ENCODE measurements at places on chromosomes 4 and X.

GRCh38 chrX:107871136-107871535 lies 45.5 kb downstream of the MID2 start:
- no peaks in the 10 kb centered on the region for H3K36me3 ChIP-seq
- no peak for DNase-seq
- no peaks in the 10 kb centered on the region for H3K27me3 ChIP-seq
- no peak overlapping the region for H3K4me3 ChIP-seq
- H3K27ac ChIP-seq: no peak overlapping the region
- no peaks in the 10 kb centered on the region for H3K4me1 ChIP-seq

DNA sequence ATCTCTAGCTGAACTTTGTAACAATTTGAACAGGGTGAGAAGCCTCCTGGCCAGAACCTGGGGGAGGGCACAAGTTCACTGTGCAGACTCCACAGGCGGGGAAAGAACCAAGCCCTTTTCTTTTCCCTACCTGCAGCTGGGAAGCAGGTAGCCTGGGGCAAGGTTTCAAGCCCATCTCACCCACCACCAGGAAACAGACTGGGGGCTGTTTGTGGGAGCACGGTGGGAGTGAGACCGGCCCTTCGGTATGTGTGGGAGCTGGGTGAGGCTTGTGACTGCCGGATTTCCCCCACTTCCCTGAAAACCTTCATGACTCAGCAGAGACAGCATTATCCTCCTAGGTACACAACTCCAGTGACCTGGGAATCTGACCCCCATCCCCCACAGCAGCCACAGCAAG lies 211.7 kb downstream of the ZNF674 start:
- H3K4me3 ChIP-seq: no peak overlapping the region
- no peaks in the 10 kb centered on the region for H3K27me3 ChIP-seq
- H3K4me1 ChIP-seq: no peaks in the 10 kb centered on the region
- H3K27ac ChIP-seq: no peak overlapping the region
- no peak for DNase-seq

DNA sequence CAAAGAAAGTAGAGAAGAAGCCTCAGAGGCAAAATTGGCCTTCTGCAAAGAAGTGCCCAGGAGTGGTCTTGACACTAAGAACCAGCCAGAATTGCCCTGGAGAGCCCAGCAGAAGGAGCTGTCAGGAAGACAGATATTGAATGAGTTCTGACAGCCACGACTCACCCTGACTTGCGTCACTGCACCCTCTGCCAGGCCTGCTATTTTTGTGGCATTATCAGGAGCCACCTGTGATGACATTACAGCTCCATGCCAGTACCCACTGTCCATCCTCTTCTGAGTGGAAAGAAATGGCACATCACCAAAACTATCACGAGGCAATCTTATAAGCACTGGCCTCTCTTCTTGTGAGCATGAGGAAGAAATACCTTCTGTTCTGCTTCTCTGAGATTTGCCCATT lies 67.7 kb downstream of the SMIM20 start:
- H3K27ac ChIP-seq: no peak overlapping the region
- no peaks in the 10 kb centered on the region for H3K4me1 ChIP-seq
- no peaks in the 10 kb centered on the region for H3K27me3 ChIP-seq
- no peak overlapping the region for H3K4me3 ChIP-seq
- DNase-seq: peak; percentile 17
- H3K36me3 ChIP-seq: no peaks in the 10 kb centered on the region

- H3K4me3 ChIP-seq: no peak overlapping the region
- no peaks in the 10 kb centered on the region for H3K4me1 ChIP-seq
- no peak for DNase-seq
Measured at GRCh38 chrX:12360986-12361598, 222.8 kb downstream of the FRMPD4 start.

DNA sequence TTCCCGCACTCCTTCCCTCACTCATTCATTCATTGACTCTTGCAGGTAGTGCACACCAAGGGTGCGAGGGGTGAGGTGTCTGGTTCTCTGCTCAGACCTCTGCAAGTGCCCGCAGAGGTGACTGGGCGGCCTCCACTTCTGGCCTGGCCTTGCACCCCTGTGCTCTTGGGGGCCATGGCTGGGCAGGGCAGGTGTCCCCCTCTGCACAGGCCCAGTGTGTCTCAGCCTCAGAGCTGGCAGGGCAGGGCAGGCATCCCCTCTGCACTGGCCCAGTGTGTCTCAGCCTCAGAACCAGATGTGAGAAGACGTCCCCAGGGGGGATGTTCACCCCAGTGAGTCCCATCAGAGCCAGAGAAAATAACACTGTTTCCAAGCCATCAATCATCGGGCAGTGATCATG lies 16.8 kb downstream of the CPZ start:
- H3K4me3 ChIP-seq: no peak overlapping the region
- no peak overlapping the region for H3K27ac ChIP-seq
- H3K36me3 ChIP-seq: no peaks in the 10 kb centered on the region
- no peaks in the 10 kb centered on the region for H3K27me3 ChIP-seq
- H3K4me1 ChIP-seq: no peaks in the 10 kb centered on the region

- no peaks in the 10 kb centered on the region for H3K4me1 ChIP-seq
- no peaks in the 10 kb centered on the region for H3K27me3 ChIP-seq
- peak; percentile 79 for DNase-seq
- no peaks in the 10 kb centered on the region for H3K36me3 ChIP-seq
Measured at GRCh38 chr4:7295197-7295910, 103.0 kb downstream of the SORCS2 start.

DNA sequence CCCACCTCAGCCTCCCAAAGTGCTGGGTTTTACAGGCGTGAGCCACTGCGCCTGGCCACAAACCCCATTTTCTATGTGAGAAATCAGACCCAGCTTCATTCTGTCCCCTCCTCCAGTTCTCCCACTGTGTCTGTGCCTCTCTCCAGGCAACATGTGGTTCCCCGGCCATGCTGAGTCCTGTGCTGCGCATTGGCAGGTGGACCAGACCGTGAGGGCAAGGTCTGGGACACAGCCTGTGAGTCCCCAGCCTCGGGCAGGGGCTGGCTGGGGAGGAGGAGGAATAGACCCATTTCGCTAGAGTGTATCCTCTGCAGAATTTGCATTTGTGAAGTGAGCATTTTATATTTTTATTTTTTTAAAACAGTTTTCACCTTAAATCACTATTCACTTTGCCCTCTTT lies 21.5 kb upstream of the CLDN24 start:
- peak; percentile 27 for DNase-seq
- H3K36me3 ChIP-seq: no peaks in the 10 kb centered on the region
- H3K4me3 ChIP-seq: no peak overlapping the region
- H3K27ac ChIP-seq: no peak overlapping the region

GRCh38 chrX:148441387-148441786 lies 59.0 kb upstream of the AFF2 start:
- no peaks in the 10 kb centered on the region for H3K4me1 ChIP-seq
- no peak overlapping the region for H3K27ac ChIP-seq
- H3K36me3 ChIP-seq: no peaks in the 10 kb centered on the region

- no peaks in the 10 kb centered on the region for H3K36me3 ChIP-seq
- no peaks in the 10 kb centered on the region for H3K27me3 ChIP-seq
- H3K27ac ChIP-seq: no peak overlapping the region
- H3K4me3 ChIP-seq: no peak overlapping the region
- no peak for DNase-seq
Measured at GRCh38 chr4:123821861-123822260, 425.3 kb downstream of the SPRY1 start.

DNA sequence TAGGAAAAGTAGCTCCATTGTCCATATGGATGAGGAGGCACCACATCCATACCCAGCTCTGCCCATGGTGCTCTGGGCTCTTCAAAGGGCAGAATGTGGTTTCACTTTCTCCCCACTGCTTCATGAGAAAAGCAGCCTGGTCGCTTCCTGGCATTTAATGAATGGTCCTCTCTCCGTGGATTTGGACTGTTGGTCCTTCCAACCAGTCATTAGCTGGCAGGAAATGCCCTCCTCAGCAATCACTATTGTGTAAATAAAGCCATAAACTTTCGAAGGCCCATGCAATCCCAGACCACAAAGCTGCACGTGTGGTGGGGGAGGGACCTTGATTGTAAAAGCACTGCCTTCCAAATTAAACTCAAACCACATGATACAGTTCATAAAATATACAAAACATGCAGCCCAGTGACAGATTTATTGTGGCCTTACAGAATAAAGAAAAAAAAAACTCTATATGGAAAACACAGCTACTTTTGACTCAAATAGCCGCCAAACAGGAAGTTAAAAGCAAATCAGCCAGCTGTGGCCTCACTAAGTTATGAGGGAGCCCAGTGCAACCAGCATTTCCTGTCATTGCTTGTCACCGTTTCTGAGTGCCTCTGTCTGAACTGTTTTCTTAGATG lies 8.1 kb downstream of the MBNL3 start:
- peak; percentile 50 for DNase-seq
- H3K27me3 ChIP-seq: no peaks in the 10 kb centered on the region
- peak overlapping the region; percentile 35 for H3K4me3 ChIP-seq

- H3K4me3 ChIP-seq: no peak overlapping the region
- H3K4me1 ChIP-seq: no peaks in the 10 kb centered on the region
- peak overlapping the region; percentile 82 for H3K27ac ChIP-seq
- no peak for DNase-seq
- no peaks in the 10 kb centered on the region for H3K27me3 ChIP-seq
Measured at GRCh38 chrX:20362268-20363267, 95.9 kb upstream of the RPS6KA3 start.

DNA sequence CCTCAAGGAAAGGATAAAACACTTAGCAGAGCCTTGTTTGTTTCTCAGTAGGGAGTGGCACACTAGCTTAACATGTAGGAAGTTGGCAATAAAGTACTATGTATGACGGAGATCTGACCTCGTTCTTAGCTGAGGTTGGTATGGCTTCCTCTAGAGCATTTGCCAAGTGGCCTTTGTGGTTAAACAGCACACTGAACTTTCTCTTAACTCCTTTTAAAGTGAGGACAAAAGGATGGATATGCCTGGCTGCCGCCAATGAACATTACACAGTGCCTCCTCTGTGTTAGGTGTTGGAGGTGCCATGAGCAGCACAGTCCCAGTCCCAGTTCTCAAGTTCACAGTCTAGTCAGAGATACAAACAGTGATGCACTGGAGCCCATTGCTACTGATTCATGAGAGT lies 54.4 kb downstream of the VGLL1 start:
- DNase-seq: no peak
- no peaks in the 10 kb centered on the region for H3K36me3 ChIP-seq
- no peak overlapping the region for H3K27ac ChIP-seq
- H3K4me1 ChIP-seq: no peaks in the 10 kb centered on the region
- no peak overlapping the region for H3K4me3 ChIP-seq
- no peaks in the 10 kb centered on the region for H3K27me3 ChIP-seq

- no peak overlapping the region for H3K4me3 ChIP-seq
- peak; percentile 57 for DNase-seq
- no peaks in the 10 kb centered on the region for H3K36me3 ChIP-seq
- no peak overlapping the region for H3K27ac ChIP-seq
- H3K4me1 ChIP-seq: peaks cover 51% of the 10 kb centered on the region
- no peaks in the 10 kb centered on the region for H3K27me3 ChIP-seq
Measured at GRCh38 chr4:3302173-3302785, 9.5 kb downstream of the RGS12 start.

DNA sequence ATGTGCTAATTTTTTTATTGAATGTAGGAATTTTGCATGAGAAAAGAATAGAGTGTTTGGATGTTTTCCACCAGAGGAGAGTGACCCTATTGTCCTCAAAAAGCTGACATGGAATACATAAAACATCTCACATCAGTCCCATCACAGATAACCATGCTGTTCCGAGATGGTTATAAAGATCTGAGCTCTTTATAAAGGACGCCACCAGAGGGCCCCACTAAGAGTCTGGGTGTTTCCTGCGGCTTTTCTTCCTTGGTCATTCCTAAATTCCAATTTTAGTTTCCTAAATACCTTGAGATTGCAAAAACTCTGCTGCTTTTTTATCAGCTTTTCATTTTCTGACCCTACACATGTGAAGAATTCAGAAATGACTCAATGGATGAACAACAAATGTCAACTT lies 504.5 kb upstream of the FRG1 start:
- no peak overlapping the region for H3K27ac ChIP-seq
- no peak overlapping the region for H3K4me3 ChIP-seq
- no peak for DNase-seq

- H3K4me1 ChIP-seq: no peaks in the 10 kb centered on the region
- H3K27ac ChIP-seq: no peak overlapping the region
- no peaks in the 10 kb centered on the region for H3K36me3 ChIP-seq
- no peaks in the 10 kb centered on the region for H3K27me3 ChIP-seq
- H3K4me3 ChIP-seq: no peak overlapping the region
- DNase-seq: no peak
Measured at GRCh38 chr4:132124624-132124974, 1024.5 kb upstream of the PCDH10 start.

DNA sequence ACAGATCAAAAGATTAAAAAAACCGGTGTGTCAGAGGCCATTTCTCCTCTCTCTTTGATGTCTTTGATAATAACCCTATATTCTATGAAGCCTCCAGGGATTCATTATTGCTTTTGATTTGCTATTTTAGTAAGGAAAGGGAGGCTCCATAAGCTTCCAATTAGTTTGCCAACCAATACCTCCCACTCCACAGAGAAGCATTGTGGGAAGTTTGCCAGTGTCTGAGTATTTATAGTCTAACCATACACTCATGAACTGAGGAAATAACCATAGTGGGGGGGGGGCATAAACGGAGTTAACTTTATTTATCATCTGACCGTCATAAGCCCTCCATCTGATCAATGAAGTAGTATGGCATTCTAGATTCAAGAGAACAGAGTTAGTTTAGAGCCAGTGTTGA lies 1066.8 kb upstream of the PABPC4L start:
- H3K36me3 ChIP-seq: no peaks in the 10 kb centered on the region
- H3K27me3 ChIP-seq: no peaks in the 10 kb centered on the region
- DNase-seq: no peak
- H3K4me3 ChIP-seq: no peak overlapping the region
- no peak overlapping the region for H3K27ac ChIP-seq
- H3K4me1 ChIP-seq: no peaks in the 10 kb centered on the region

- no peaks in the 10 kb centered on the region for H3K4me1 ChIP-seq
- H3K4me3 ChIP-seq: no peak overlapping the region
Measured at GRCh38 chr4:140637836-140638235, 69.1 kb upstream of the UCP1 start.

- H3K27ac ChIP-seq: no peak overlapping the region
- H3K27me3 ChIP-seq: no peaks in the 10 kb centered on the region
- DNase-seq: no peak
Measured at GRCh38 chr4:182272151-182272550, 28.9 kb downstream of the TENM3 start.

DNA sequence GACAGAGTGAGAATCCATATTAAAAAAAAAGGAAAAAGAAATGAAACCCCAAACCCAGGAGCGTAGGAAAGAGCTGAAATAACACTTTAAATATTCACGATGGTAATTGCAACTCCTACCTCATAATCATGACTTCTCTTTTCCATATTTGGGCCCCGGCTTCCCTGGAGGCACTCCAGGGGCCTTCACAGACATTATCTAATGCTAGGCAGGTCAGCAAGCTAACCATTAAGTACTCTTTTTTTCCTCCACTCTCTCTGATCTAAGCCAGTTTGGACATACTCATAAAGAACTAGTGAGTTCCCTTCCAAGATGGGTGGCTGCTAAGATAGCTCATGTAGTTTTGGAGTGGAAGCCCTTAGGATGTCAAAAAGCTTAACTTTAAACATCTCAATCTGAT lies 83.2 kb downstream of the SH3KBP1 start:
- peaks cover 3% of the 10 kb centered on the region for H3K4me1 ChIP-seq
- H3K36me3 ChIP-seq: no peaks in the 10 kb centered on the region
- no peak overlapping the region for H3K27ac ChIP-seq
- no peak overlapping the region for H3K4me3 ChIP-seq
- DNase-seq: no peak
- no peaks in the 10 kb centered on the region for H3K27me3 ChIP-seq

GRCh38 chrX:40099055-40099958 lies 1.5 kb upstream of the BCOR start:
- DNase-seq: peak; percentile 72
- H3K4me3 ChIP-seq: peak overlapping the region; percentile 67
- H3K4me1 ChIP-seq: peaks cover 5% of the 10 kb centered on the region
- no peaks in the 10 kb centered on the region for H3K36me3 ChIP-seq
- peak overlapping the region; percentile 71 for H3K27ac ChIP-seq

All from upper lobe of right lung (tissue), 1 donor.